ENCODE measurements at places on chromosomes 7 and 10.

DNA sequence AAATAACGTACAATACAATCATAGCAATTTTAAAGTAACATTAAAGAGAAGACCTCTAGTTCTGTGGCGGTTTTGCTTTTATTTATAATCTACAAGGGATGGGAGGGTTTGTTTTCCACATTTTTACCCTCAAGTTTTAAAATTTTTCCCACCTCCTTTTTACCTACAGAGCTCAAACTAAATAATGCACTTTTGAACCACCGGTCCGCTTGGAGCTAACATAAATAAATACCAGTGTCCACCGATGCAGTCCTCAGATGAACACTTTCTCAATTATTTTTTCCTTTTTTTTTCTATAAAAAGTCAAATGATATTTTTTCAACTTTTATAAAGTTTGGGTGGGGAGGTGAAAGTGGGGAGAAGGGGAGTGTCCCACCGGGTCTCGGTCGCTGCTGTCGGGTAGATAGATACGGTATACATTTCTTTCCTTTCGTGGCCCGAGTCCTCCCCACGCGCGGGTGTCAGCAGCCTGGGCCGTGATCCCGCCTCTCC lies 3.3 kb downstream of the ZNF503 start:
- no peak for DNase-seq

GRCh38 chr7:31791881-31792280 lies 104.9 kb downstream of the PPP1R17 start:
- no peak for DNase-seq

DNA sequence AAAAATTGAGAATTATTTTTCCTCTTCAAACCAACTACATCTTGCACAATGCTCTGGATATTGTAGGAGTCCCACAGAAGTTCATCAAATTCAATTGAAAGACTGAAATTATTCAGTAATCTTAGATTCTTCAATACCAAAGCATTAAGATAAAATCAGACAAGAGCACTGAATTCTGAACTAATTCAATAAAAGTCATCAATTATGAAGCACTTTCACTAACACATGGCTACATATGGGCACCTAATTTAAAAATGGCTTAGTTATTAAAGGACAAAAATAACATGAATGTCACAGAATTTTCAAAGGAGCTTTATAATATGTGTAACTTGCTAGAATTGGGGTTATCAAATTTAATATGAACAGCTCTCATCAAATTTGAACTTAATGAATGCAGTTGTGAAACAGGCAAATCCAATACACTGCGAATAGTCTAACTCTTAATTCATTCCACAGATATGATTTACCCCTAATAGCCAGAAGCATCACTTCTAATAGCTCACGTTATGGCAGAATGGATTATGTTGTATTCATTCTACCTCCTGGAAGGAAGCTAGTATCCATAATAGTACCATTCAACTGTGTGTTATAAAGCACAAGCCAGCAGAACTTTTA lies 116.8 kb downstream of the GRM8 start:
- DNase-seq = no peak

GRCh38 chr7:105060923-105061322 lies 46.9 kb downstream of the KMT2E start:
- DNase-seq = no peak

- no peak for DNase-seq
Observed at GRCh38 chr7:84663224-84663623, 468.6 kb upstream of the SEMA3A start.

DNA sequence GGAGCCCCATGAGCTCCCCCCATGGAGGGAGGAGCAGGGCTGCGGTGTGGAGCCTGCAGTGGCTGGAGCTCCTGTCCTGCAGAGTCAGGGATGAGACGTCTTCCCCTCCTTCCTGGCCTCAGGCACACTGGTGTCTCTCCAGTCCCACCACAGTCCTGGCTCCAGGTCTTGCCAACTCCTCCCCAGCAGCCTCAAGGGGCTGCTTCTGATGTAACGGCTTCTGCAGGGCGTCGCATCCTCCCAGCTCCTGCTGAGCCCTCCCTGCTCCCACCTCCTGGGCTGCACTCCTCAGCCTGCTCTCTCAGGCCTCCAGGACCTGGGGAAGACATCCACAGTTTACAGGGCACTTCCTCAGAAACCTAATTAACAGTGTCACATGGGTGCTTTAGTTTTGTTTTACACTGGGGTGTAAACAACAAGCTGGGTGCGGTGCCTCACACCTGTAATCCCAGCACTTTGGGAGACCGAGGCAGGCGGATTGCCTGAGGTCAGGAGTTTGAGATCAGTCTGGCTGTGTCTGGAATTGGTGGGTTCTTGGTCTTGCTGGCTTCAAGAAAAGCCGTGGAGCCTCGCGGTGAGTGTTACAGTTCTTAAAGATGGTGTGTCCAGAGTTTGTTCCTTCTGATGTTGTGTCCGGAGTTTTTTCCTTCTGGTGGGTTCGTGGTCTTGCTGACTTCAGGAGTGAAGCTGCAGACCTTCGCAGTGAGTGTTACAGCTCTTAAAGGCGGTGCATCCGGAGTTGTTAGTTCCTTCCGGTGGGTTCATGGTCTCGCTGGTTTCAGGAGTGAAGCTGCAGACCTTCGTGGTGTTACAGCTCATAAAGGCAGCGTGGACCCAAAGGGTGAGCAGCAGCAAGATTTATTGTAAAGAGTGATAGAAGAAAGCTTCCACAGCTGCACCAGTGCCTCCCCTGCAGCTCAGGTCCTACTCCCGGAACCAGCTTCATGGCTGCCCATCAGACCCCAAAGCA lies 95.0 kb downstream of the PAXIP1 start:
- DNase-seq = no peak

- no peak for DNase-seq
Observed at GRCh38 chr10:79155301-79156081, 86.7 kb downstream of the ZMIZ1 start.

GRCh38 chr7:69184339-69184738 lies 413.9 kb upstream of the AUTS2 start:
- DNase-seq = no peak

Data from AML-193 (cell line).